ENCODE measurements at places on chromosomes 3 and 15. TPM values are rescaled to one million over a fixed set of nuclear protein-coding genes. Genes with fewer than 3 reads are reported as not detected.

Gene RBMS3
- 7.3 TPM for total RNA-seq

Gene DPPA2
- total RNA-seq = not detected

Gene CPNE9
- total RNA-seq = 1.6 TPM

Gene NMNAT3
- total RNA-seq = 41.9 TPM

Gene ZPLD1
- not detected for total RNA-seq

Gene OR5K2
- not detected for total RNA-seq

Gene SNX22
- 0.39 TPM for total RNA-seq

Gene ILDR1
- total RNA-seq = 1.8 TPM

Gene TTLL13
- not detected for total RNA-seq

Gene DNAJA4
- total RNA-seq = 56.9 TPM

GRCh38 chr15:78682693-78683410, 41.8 kb upstream of the CHRNB4 start:
- DNase-seq = no peak

DNA sequence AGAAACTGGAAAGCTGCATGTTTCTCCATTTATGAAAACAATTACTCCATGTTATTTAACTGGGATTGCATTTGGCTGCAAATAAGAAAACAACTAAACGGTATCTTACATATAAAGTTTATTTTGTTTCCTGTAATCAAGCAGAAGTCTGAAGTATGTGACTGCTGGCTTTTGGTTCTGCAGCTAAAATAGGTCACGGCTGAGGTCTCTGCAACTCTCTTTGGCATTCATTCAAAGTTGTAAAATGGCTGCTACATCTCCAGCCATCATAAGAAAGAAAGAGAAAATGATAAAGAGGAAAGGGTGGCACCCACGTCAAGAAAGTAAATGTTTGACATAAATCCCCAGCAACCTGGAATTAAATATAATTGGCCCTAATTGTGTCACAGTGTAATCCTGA, 406.1 kb downstream of the TBC1D5 start:
- no peak for DNase-seq

DNA sequence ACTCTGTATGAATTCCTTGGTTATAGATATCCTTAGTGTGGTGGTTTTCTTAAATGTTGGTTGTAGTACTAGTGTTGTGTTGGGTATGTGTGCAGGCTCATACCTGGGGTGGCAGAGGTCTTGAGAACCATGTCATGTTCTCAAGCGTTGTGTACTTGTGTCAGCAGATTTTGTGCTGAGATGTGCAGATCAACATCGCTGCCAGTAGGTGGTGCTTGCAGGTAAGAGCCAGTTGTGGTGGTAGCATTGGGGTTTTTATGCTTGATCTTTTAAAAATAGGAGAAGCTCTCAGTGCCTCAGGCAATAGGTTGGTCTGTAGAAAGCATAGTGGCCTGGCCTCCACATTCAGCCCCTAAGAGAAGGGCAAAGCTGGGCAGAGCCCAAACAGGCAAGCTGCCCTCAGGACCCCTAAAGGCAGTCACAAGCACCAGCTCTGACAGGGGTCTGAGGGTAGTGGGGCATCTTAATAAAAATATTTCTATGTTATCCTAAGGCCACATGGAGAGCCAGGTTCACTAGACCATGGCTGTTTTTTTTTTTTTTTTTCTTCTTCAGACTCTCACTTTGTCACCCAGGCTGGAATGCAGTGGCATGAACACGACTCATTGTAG, 164.0 kb downstream of the IL20RB start:
- DNase-seq = no peak

GRCh38 chr3:141875893-141876380, 506 bp upstream of the ATP1B3 start:
- peak; percentile 69 for DNase-seq

DNA sequence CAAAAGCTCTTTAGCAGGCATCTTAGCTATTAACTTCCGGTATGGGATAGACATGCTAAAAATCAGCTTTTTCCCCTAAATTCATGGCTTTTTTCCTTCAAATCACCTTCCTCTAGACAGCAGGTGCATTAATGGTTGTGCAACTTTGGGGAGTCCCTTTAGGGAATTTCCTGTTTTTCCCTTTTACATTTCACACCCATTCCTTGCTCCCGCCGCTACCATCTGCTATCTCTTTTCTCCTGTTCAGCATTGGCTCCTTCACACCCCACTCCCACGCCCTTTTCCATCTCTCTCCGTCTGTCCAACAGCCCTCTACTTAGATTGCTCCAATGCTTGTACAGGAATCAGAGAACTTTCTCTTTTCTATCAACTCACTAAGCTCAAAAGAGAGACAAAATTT, 43.4 kb downstream of the FEZF2 start:
- no peak for DNase-seq

DNA sequence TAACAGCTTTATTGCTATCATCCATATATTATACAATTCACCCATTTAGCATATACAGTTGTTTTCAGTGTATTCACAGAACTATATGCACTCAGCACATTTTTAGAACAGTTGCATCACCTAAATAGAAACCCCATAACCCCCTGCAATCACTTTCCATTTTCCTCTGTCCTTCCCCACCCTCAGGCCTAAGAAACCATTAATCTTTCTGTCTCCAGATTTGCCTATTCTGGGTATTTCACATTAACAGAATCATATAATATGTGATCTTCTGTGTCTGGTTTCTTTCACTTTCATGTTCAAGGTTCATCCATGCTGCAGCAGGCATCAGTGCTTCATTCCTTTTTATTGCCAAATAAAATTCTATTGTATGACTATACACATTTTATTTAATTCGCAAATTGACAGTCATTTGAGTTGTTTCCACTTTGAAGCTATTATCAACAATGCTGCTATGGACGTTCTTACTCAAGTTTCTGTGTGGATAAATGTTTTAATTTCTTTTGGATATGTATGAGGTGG, 39.8 kb downstream of the ADAMTS17 start:
- no peak for DNase-seq

- no peak for DNase-seq
Observed at GRCh38 chr15:28184166-28184565, 85.1 kb upstream of the OCA2 start.

DNA sequence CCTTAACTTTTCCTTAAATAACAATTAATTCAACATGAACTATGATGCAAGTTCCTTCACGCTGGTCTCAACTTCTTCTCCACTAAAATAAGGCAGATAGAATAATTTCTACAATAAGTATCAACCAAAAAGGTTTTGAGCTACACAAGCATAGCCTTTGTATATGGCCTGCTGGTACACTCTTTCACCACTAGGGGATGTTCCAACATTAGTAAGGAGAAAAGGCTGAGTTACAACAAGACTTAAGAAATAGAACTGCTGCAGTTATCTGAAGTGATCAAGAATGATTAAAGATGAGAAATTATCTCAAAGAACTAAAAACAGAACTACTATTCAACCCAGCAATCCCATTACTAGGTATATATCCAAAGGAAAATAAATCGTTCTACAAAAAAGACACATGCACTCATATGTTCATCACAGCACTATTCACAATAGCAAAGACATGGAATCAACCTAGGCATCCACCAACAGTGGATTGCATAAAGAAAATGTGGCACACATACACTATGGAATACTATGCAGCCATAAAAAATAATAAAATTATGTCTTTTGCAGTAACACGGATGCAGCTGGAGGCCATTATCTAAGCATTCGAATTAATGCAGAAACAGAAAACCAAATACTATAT, 14.4 kb downstream of the ATP13A3 start:
- DNase-seq = no peak

- no peak for DNase-seq
Observed at GRCh38 chr15:92595506-92596381, 59.8 kb downstream of the FAM174B start.

GRCh38 chr15:98893401-98893800, 114.2 kb downstream of the PGPEP1L start:
- no peak for DNase-seq

DNA sequence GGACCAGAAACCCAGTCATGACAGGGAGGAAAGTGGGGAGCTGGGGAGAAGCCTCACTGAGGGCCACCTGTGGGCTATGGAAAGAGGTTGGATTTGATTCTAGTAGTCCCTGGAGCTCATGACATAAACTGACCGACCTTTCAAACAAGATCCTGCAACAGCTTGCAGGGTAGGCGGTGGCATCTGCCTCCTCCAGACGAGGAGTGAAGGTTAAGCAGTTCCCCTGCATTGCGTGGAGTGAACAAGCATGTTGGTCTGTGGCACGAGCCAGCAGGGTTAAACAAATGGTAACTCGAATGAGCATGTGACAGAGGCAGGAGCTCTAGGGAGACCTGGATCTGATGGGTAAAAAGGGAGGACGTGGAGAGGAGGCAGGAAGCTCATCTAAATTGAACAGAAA, 12.7 kb downstream of the TGM4 start:
- no peak for DNase-seq

- DNase-seq = no peak
Observed at GRCh38 chr3:188687389-188687788, 484.4 kb upstream of the TPRG1 start.

DNA sequence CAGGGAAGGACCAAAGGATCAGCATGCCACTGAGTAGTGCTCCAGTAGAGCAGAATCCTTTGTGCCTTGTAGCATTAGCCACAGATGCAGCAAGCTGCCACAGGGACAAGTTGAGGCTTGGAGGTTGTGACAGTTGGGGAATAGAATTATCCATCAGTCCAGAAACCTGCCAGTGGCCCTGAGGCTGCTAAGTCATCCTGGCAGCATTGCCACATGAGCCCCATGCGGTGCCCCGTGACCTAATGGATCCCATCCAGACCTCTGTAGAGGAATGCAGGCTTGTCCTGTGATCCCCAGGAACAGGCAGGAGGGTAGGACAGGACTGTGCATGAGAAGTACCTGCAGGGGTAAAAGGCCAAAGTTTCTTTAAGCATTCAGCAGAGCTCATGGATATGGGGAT, 51.7 kb downstream of the BOC start:
- peak; percentile 80 for DNase-seq

- DNase-seq = no peak
Observed at GRCh38 chr15:87200149-87200548, 1056.4 kb downstream of the NTRK3 start.

Measured in lower leg skin (tissue), 4 donors.